ENCODE measurements at places on chromosomes 2 and 18.

- DNase-seq: no peak
Measured at GRCh38 chr18:79735071-79735980, 55.7 kb downstream of the CTDP1 start.

GRCh38 chr2:236960531-236960930 lies 125.2 kb upstream of the COPS8 start:
- DNase-seq: no peak

DNA sequence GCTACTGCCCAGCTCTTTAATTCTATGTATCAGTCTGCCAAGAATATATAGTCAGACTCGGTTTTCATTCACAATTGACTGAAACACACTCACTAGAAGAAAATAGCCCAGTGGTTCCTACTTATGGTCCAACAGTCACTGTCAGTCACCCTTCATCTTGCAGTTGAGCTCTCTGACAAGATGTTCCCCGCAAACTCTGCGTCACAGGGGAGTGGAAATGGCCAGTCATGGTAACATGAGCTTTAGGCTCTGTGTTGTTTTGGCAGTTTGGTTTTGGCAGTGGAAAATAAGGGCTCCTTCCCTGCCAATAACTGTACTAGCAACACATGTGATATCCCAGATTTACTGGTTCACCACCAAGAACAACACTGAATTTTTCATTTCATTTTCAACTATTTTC lies 122.5 kb downstream of the PRPF40A start:
- DNase-seq: no peak

GRCh38 chr2:143649226-143649740 lies 520.1 kb downstream of the ARHGAP15 start:
- no peak for DNase-seq

- no peak for DNase-seq
Measured at GRCh38 chr2:120438301-120439066, 92.5 kb downstream of the INHBB start.

- DNase-seq: peak; percentile 21
Measured at GRCh38 chr2:60552078-60552850, 1.2 kb downstream of the BCL11A start.

- no peak for DNase-seq
Measured at GRCh38 chr2:42984617-42985016, 192.2 kb upstream of the HAAO start.

DNA sequence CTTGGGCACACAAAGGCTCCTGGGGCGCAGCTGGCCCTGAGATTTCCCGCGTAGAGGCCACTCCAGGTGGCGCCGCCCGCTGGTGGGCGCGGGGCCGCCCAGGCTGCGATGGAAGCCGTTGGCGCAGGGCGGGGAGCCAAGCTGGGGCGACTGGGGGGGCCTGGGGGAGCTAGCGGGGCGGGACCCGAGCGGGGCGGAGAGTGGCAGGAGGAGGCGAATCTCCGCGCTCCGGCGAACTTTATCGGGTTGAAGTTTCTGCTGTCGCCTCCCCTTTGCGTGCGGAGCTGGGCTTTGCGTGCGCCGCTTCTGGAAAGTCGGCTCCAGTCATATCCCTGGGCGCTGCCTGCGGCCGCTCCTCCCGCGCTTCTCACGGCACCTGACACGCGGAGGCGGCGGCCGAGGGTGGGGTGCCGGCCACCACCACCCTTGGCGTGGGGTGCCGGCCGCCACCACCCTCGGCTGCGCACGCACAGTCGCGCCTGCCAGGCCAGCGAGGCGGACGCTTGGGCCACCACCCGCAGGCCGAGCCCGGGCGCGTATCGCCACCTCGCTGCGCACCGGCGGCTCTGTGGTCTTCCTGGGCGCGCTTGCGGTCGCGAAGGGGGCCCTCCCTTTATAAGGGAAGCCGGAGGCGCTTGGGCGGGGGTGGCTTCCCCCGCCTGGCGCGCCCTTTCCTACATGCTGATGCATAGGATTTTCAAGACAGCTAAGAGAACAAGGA lies 919 bp upstream of the CYP1B1 start:
- no peak for DNase-seq

DNA sequence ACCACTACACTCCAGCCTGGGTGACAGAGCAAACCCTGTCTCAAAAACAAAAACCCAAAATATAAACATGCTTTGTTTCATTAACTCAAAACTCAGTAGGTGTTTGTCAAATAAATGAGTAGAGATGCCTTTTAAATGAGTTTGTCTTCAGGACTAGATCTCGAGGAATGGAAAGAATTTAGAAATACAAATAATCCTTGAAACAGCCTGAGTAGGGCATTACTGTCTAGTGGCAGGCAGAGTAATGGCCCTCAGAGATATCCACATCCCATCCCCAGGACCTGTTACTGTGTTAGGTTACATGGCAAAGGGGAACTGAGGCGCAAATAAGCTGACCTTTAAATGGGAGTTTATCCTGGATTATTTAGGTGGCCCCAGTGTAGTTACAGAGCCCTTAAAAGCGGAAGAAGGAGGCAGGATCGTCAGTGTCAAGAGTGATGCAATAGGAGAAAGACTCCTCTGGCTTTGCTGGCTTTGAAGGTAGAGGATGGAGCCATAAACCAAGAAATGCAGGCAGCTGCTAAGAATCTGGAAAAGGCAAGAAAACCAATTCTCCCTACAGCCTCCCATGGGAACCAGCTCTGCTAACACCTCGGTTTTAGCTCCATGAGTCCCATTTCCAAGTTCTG lies 63.0 kb downstream of the CABLES1 start:
- DNase-seq: no peak

DNA sequence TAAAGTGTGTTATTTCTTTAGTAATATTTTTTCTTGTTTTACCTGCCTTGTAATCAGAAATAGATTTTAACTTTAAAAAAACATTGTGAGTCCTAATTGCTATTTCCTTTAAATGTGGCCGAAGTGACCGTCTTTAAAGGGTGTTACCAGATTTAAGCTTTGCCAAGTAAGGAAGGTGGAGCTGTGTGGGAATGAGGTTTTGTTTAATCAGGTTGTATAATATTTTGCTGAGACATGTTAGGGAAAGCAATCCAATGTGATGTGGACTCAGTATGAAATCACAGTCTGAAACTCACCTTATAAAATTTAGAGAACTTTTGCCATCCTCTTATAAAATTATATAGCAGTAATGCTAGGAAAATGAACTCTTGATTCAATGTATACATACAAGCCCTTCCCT lies 32.9 kb upstream of the ITPRID2 start:
- DNase-seq: no peak

GRCh38 chr18:8162802-8163201 lies 446.4 kb upstream of the RAB12 start:
- DNase-seq: no peak

DNA sequence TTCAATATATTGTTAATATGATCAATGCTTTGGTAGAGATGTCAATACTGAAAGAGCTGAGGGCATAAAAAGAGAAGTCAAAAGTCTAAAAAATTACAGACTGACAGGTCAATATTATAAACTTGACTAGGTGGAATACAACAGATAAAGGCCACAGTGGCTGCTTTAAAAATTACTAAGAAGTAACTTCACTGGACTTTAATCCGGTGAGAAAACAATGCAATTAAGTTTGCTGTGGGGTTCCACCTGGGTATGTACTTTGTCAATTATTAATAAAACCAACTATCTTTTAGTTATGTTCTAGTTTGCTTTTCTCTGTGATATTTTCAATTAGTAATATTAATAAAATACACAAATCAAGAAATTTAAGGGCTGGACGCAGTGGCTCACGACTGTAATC lies 44.7 kb downstream of the RAPH1 start:
- no peak for DNase-seq

- no peak for DNase-seq
Measured at GRCh38 chr2:217404236-217404760, 544.4 kb upstream of the TNP1 start.

- DNase-seq: no peak
Measured at GRCh38 chr18:9094307-9095226, 7.9 kb upstream of the NDUFV2 start.

DNA sequence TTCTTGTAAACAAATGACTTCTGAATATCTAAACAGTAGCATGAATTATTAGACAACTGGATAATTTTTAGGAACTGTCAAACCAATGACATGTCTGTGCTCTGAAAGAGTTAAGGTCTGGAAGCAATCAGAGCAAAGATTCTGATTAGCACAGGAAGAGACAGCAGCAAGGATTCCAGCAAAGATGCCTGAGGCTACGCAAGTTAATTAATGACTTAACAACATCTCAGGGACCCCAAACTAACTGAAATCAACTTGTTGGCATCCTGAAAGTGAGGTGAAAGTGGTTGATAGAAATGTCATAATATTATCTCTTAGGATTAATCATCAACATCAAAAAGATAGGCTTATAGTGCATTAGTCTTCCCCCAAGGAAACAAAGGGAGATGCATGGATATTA lies 123.3 kb upstream of the TMEM200C start:
- no peak for DNase-seq

- no peak for DNase-seq
Measured at GRCh38 chr18:8607776-8608742, 1.2 kb upstream of the RAB12 start.

DNA sequence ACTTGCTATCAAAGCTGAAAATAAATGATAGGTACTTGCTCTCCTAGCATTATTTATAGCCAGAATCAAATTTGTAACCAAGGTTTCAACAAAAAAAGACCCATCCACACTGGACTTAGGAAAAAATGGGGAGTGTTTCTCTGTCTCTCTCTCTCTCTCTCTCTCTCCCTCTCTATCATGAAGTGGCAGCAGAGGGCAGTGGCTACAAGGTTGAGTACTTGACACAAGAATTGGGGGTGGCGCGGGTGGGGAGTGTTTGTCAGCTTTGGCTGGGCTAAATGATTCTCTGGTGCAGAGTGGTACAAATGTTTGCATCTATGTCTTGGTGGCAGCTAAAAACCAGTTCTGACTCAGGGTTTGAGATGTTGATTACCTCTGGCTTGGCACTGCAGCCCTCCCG lies 85.0 kb downstream of the RBM43 start:
- no peak for DNase-seq

DNA sequence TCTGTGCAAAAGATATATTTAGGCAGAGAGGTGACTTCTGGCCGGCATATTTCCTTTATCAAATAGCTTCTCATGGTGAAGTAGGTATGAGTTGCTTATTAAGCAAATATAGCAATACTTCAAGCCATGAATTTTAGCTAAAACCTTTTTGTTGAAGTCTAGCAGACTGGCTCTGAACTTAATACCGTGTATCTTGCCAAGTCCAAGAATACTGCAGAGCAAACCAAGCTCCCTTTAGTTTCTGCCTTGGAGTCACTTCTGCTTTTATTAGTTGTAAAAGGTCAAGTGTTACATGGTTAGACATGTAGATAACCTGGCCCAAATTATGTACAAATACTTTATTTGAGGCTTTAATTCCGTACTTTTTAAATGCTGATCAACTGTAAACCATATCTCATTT lies 627.6 kb upstream of the PKDCC start:
- no peak for DNase-seq

- peak; percentile 78 for DNase-seq
Measured at GRCh38 chr2:1394709-1395408, 18.4 kb upstream of the TPO start.

GRCh38 chr2:38454081-38454480 lies 77.0 kb upstream of the ATL2 start:
- no peak for DNase-seq

DNA sequence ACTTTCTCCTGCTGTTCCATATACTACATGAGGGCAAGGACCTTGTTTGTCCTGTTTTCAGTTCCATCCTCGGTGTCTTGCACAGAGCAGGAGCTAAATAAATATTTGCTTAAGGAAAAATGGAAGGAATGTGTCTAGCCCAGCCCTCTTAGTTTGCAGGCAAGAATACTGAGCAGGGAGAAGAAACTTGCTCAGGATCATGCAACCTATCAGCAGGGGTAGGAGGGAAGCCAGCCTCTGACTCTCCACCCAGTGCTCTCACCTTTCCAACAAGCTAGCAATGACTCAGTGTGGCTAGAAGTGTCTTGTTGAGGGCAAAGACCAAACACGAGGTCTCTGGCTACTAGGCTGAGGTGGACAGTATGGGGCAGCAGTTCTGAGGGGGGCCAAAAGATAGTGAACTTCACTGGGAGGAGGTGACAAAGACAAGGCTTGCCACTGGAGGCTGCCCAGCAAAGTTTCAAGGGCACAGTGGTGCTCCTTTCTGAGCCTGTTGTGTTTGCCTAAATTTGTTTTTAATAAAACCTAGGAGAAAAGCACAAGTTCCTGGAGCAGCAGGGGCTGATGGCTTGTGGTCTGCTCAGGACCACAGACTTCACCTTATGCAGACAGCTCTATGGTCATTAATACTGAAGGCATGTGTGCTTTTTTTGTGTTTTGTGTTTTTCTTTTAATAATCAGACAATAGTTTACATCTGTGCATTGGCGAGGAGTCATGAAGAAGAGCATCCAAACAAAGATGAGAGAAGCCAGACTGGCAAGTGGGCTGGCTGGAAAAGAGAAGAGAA lies 49.1 kb upstream of the CTAGE1 start:
- DNase-seq: no peak

- no peak for DNase-seq
Measured at GRCh38 chr2:41101281-41101680, 649.4 kb upstream of the SLC8A1 start.

DNA sequence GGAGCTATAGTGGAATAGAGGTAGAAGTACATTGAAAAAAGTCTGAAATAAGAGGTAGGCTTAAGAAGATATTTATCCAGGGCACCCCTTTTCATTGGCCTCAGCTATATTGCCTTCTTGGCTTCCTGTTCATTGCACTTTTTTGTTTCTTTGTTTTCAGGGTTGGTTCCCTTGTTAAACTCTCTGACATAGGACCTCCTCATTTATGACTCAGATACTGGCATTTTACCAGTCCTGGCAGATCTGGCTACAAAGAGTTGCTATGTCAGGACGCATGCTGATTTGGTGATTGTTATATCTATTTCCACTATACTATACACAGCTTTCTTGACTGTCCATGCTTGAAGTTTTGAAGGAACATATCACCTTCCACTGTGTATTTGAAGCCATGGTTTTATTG lies 60.0 kb downstream of the GCA start:
- no peak for DNase-seq

DNA sequence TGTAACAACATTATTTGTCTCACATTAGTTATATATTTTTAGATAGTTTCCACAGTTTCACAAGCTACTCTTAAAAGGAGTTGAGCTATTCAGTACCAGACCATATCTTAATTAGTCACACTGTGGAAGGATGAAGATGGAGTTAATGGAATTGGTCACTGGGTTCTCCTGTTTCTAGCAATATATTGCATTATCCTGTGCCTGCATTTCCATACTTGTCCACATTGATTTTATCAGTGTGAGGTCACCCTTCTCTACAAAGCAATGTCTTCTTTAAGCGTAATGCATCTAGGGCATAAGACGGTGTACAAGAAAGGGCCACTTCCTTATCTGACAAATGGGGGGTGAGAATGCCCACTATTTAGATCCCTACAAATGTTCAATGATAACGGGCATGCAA lies 216.8 kb upstream of the TANK start:
- no peak for DNase-seq

DNA sequence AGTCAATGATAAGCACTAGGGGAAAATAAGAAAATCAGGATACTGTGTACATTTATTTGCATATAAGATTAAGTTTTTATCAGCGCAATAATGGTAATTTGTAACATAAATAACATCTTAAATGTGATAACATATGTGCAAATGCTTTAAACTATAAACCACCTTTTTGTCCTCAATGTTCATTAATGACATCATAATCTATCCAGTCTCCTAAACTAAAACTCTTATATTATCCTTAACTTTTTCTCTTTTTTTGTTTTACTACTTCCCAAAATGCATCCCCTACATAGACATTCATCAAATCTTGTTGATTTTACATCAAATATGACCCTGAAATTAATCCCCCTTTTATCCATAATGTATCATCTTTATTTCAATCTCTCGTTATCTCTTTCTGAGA lies 3.4 kb upstream of the RAD51AP2 start:
- no peak for DNase-seq

All from NCI-H187 (cell line).